Fibroblast of gingiva (primary cell): ENCODE measurements at places on chromosomes 16 and 17.

- DNase-seq: no peak
Observed at GRCh38 chr17:31830971-31831858, 27.8 kb downstream of the COPRS start.

DNA sequence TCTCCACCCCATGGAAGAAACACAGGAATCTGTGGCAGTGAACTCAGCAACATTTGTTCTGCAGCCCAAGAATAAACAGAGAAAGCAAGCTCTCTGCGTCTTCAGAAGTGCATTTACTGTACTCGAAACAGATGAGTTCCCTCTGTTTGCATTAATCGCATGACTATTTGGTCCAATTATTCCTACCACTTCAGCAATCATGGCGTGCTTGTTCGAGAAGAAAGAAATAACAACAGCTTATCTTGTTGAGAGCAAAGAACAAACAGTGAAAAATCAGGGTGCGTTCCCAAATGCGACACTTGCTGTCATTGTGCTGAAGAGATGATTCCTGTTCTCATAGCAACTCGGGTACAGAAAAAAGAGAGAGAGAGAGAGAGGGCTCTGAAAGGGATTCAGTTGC, 445.3 kb upstream of the MAF start:
- no peak for DNase-seq

- DNase-seq: peak; percentile 42
Observed at GRCh38 chr16:86016201-86016965, 117.4 kb downstream of the IRF8 start.

- no peak for DNase-seq
Observed at GRCh38 chr16:84416407-84417321, 48.3 kb downstream of the ATP2C2 start.
